ENCODE measurements at places on chromosomes 7 and 10. TPM values are rescaled to one million over a fixed set of nuclear protein-coding genes. Genes with fewer than 3 reads are reported as not detected.

GRCh38 chr10:57959318-57960006, 308.2 kb downstream of the IPMK start:
- DNase-seq, result no peak

DNA sequence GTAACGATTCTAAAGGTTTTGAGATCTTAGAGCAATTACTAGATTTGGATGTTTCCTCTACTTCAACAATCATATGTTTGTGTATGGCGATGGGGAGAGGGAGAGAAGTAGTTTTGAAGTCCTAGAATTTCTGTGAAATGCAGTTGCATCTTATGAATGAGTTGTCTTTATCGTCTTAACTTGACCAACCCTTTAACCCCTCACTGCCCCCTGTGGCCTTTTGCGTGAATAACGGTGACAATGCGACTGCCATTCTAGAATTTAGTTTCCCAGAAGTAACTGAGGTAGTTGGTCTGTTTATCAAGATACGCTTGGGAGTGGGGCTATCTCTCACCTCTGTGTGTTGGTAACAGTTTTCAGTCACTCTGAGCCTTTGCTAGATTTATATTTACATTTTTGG, 204.6 kb downstream of the HDAC9 start:
- no peak for DNase-seq

DNA sequence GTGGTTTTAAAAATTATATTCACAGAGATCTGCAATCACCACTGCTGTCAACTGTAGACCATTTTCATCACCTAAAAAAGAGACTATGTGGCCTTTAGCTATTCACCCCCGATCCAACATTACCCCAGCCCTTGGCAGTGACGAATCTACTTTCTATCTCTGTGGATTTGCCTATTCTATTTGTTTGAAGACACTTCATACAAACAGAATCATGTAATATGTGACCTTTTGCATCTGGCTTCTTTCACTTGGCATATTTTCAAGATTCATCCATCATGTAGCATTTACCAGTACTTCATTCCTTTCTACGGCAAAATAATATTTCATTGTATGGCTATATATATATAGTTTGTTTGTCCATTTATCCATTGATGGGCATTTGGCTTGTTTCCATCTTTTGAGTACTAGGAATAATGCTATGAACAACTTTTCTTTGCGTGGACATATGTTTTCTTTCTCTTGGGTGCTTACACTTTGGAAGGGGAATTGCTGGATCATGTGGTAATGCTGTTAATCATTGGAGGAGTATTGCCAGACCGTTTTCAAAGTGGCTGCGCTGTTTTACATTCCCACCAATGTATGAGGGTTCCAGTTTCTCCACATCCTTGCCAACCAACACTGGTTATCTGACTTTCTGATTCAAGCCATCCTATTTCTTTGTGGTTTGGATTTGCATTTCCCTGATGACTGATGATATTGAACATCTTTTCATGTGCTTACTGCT, 22.3 kb downstream of the ADAMTS14 start:
- DNase-seq, result peak; percentile 80

- no peak for DNase-seq
These were observed 120.0 kb upstream of the SAMD8 start for GRCh38 chr10:74991435-74991834.

Gene AQP1
- 152 TPM for polyA plus RNA-seq

Data from right lung (tissue), 10 donors.